ENCODE measurements at places on chromosomes 1 and 21. TPM values are rescaled to one million over a fixed set of nuclear protein-coding genes. Genes with fewer than 3 reads are reported as not detected.

PCSK9 gene
- total RNA-seq, result 3.6 TPM

PAFAH2 gene
- total RNA-seq, result 38.0 TPM

CASZ1 gene
- total RNA-seq, result 110 TPM

DNA sequence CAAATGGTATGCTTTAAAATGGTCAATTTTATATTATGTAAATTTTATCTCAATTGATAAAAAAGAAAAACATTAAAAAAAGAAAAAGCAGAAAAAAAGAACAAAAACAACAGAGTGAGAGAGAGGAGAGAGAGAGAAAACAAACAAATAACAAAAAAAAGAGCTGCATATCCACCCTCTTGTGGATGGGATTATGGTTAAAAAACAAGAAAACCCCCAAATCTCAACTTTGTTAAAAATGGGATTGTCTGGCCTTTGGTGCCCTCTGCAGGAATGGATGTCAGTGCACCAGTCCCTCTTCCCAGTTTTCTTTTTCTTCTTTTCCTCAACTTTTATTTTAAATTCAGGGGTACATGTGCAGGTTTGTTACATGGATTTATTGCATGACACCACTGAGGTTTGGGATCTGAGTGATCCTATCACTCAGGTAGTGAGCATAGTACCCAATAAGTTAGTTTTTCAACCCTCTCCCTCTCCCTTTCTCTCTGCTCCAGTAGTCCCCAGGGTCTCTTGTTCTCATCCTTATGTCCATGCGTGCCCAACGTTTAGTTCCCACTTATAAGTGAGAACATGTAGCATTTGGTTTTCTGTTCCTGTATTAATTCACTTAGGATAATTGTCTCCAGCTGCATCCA, 28.1 kb downstream of the RNF187 start:
- DNase-seq, result no peak

GRCh38 chr1:162857850-162858249, 3.1 kb downstream of the CCDC190 start:
- DNase-seq, result no peak

DNA sequence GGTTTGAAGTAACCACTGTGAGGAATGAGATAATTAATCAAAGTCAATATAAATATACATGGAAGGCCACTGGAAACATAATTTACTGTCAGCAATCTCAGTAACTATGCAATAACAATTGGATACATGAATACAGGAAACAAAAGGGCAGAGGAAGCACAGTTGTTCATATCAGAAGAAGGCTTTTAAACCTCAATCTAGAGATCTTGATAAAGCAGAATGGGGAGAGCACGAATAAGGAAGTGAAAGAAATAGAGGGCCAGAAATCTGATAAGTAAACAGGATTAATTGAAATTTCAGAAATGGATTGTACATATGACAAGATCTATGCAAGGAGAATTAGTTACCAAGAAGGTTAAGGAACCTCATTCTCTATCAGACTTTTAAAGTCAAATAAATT, 93.0 kb downstream of the EVI5 start:
- DNase-seq, result no peak

- DNase-seq, result no peak
These were observed 243 bp downstream of the C1orf21 start for GRCh38 chr1:184387069-184387475.

GRCh38 chr21:35404247-35404646, 355.1 kb upstream of the RUNX1 start:
- DNase-seq, result no peak

- no peak for DNase-seq
These were observed 46.0 kb upstream of the IL12RB2 start for GRCh38 chr1:67261680-67262079.

DNA sequence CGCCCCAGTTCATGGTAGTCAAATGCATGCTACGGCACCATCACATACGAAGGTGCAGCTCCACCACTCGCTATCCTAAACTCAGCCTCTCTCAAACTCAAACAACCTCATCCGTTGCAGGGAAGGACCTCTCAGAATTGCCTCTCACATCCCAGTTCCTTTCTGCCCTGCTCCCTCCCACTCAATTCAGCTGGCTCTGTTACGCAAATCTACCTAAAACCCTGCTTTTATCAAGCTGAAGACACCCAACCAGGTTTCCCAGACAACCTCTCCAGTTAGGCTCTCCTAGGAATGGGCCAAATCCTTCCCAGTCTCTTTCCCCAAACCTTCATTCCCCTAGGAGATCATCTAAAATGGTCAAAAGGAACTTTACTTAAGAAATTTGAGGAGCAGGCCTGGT, 62.9 kb downstream of the CLSTN1 start:
- DNase-seq, result no peak

DNA sequence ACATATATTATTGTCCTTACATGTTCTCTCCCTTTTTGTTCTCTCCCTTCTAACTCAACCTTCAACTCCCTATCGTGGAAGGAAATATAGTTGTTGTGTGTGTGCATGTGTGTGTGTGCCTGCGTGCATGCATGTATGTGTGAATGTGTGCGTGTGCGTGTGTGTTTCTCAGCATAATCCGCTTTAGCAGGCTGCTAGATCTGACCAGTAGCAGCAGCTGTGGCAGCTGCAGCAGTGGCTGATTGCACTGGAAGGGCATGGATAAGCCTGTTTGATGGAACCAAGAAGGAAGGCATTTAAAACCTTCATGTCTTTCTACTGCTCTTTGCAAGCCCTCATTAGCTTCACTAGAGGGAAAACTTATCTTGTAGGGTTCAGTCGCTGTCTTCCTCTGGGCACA, 65.6 kb upstream of the IRF2BP2 start:
- no peak for DNase-seq

- DNase-seq, result no peak
These were observed 2.8 kb downstream of the TARBP1 start for GRCh38 chr1:234476172-234476571.

GRCh38 chr1:19596065-19596713, 47.9 kb upstream of the NBL1 start:
- peak; percentile 49 for DNase-seq

DNA sequence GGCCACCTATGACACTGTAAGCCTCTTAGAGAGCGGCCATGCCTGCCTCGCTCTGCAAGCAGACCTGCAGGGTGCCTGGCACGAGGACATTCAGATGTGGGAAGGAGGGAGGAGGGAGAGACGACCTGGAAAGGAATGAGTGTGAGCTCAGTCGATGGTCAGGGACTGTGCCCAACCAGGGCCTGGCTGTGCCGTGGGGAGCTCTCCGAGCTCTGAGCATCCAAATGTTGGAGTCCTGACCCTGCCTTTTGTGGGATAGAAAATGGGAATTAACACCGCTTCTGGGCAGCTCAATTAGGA, 7.3 kb downstream of the CSTB start:
- no peak for DNase-seq

DNA sequence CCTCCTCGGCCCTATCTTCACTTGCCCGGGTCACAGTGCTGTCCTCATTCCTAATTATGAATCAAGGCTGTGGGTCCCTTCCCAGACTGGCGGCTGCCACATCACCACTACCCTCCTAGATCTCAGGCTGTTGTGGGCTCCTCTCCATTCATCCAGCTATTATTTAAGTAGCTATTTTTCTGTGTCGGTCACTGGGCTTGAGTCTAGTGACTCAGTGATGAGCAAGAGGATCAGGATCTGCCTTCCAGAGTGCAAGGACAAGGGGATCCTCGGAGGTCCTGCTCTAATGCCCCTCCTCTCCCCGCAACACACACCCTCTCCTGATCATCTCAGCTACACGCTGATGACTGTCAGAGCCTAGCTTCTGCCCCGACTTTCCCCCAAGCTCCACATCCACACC, 34.1 kb downstream of the CDCP2 start:
- no peak for DNase-seq

- peak; percentile 55 for DNase-seq
These were observed 131.8 kb upstream of the NGF start for GRCh38 chr1:115469703-115470476.

- no peak for DNase-seq
These were observed 15.1 kb downstream of the MAB21L3 start for GRCh38 chr1:116126281-116126680.

GRCh38 chr1:228297822-228298221, 90.0 kb downstream of the OBSCN start:
- no peak for DNase-seq

GRCh38 chr1:53391982-53392381, 64.1 kb upstream of the LRP8 start:
- DNase-seq, result no peak

DNA sequence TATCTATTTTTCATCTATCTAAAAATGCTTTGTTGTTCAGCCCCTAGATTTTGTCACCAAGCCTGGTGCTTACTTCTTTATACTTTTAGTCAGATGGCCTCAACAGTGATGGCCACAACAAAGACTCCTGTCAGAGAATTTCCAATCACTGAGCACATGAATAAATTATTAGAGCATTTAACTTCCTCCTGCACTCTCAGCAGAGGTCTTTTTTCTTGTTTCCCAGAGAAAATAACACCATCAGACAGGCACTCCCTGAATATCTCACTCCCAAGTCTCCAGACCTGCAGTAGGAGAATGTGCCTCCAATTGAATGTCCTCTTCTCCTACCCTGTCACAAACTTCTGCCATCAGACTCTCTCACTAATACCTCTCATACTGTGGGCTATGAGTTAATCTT, 616.0 kb upstream of the NR5A2 start:
- no peak for DNase-seq

GRCh38 chr1:177912991-177913390, 56.9 kb downstream of the SEC16B start:
- peak; percentile 84 for DNase-seq

DNA sequence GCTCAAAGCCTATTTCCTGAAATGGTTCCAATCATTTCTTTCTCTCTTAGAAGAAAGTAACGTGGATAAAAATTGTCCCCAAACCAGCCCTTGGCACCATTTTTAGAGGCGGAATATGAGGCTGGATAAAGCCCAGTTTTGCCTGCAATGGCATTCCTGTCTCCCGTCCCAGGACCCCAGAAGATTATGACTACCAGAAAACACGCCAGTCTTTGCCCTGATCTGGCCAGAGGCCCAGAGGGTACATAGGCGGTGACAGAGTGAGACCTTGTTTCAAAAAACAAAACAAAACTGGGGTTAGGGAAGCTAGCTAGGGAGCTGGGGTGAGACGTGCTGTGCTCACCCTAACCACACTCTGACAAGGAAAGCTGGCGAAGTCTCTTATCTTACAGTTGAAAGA, at the start of gene AADACL4:
TSS of gene AADACL4 (plus strand) at position 301 of the 400 bp plus-strand sequence. CDS start 462 bp downstream, outside the sequence.
- DNase-seq, result no peak

DNA sequence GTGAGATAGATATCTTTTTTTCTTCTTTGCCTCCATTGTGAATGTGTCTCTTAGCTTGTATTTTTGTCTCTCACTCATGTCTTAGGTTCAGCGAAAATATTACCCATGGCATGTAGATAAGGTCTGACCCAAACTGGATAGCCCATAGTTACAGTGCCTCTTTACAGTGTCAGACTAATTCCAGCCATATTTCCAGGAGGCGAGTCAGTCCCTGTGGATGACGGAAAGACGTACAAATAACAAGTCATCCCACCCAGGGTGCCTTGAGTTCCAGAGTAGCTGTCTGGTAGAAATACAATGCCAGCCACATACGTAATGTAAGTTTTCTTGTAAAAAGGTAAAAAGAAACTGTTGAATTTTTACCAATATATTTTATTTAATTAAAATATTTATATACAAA, 157.3 kb downstream of the ZNF281 start:
- no peak for DNase-seq
